ENCODE measurements at places on chromosomes 1 and 21.

DNA sequence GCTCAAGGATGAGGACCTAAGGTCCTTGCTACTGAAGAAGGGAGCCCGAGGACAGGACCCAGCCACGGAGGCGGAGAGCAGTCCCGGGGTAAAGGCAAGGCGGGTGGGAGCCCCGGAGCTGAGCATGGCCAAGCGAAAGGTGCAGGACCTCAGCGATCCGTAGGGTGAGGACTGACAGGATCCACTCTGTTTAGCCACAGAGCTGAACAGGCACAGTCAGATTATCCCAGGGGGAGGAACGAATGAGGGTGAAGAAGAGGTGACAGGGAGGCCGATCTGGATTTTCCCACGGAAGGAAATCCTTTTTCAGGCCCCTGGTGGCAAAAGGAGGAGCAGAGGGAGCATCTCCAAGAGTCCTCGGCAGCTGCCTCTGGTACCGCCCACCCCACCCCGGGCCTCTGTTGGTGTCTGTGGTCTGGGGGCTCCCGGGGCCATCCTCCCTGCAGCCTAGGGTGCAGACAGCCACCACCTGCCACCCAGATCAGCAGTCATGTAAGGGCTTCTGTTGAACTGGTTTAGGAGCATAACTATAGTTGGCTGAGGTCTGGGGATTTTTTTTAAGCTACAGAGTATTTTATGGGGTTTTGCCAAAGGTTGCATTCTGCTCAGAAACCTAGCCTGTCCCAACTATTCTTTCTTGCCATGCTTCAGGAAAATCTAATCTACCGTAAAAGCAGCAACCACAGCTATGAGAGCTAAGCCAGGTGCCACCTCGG, 32.3 kb upstream of the LBR start:
- DNase-seq: no peak

DNA sequence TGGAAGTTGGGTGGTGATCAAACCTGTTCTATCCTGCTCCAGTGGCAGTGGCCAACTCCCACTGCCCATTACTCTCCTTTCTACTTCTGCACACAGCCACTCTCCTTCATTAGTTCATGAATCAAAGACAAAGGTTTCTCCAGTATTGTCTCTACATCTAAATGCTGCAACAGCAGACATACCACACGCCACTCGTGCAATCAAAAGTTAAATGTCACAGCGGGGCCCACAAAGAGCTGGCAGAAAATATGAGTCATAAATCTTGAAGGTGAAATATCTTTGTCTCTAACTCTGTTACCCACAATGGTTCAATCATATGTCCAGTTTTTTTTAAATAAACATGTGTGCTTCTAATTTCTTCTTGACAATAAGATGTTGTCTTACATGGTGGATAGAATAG, 13.3 kb downstream of the APCS start:
- DNase-seq: no peak

- DNase-seq: no peak
These were observed 56.7 kb downstream of the GADD45A start for GRCh38 chr1:67741736-67742135.

- no peak for DNase-seq
These were observed 6.1 kb upstream of the NPHP4 start for GRCh38 chr1:5998051-5998905.

DNA sequence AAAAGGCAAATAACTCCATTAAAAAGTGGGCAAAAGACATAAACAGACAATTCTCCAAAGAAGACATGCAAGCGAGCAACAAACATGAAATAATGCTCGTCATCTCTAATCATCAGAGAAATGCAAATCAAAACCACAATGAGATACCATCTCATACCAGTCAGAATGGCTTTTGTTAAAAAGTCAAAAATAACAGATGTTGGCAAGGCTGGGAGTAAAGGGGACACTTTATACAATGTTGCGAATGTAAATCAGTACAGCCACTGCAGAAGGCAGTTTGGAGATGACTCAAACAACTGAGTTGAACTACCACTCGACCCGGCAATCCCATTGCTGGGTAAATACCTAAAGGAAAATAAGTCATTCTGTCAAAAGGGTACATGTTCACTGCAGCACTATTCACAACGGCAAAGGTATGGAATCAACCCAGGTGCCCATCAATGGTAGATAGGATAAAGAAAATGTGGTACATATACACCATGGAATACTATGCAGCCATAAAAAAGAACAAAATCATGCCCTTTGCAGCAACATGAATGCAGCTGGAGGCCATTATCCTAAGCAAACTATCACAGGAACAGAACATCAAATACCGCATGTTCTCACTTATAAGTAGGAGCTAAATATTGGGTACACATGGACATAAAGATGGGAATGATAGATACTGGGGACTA, 25.9 kb downstream of the TSPAN2 start:
- DNase-seq: no peak

DNA sequence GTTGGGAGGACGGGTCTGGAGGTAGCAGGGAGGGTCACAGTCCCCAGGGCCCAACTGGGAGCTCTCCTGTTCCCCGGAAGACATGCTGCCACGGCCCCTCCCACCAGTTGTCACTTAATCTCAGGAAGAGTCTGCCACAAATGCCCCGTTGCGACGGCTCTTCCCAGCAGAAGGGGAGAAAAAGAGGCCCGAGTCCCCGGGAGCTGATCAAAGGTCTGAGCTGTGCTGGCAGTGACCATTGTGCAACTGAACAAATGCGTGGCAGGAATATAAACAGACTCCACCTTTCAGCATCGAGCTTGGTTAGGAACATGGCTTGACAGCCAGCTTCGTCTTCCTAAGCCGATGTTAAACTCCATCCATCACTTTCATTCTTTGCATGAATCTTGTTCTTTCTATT, 27.8 kb upstream of the ZBTB21 start:
- no peak for DNase-seq

DNA sequence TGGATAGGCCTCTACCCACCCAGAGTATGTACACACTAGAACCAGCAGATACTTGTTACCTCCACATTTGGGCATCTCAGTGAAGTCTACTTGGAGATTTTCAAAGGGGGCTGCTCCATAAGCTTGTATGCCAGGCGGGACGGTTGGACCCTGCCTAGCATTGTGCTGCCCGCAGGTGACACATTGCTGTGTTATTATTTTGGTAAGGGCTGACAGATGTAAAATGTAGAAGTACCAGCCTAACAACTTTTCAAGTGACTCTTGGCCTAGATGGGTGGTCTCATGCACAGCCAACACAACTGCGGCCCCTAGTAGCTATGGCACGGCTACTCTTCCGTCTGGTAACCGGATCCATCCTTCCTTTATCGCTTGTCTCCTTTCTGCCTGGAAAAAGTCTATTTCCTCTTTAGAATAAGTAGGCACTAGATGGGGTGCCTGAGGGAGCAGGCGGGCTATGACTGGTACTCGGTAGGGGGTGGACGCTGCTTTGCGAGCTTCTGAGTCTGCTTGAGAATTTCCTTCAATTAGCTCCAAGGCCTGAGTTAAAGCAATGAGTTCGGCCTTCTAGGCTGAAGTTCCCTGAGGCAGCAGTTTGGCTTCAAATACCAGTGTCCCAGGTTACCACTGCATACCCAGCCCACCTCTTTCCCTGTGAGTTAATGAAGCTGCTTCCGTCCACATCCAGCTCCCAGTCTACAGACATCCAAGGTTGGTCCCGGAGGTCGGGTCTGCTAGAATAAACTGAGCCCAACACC, 405.3 kb downstream of the TGFB2 start:
- no peak for DNase-seq

DNA sequence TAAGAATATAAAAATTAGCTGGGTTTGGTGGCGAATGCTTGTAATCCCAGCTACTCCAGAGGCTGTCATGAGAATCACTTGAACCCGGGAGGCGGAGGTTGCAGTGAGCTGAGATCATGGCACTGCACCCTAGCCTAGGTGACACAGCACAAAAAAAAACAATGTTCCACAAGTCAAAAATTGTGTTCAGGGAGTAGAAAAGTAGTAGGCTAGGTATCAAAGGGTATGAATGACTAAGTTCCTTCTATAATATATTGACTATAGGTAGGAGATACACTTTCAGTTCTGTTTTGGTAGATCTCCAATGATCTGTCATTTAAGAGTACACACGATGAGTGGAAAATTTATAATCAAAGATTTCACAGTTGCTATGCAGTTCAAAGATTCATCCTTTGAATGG, 16.7 kb downstream of the USP48 start:
- DNase-seq: no peak

- DNase-seq: no peak
These were observed at the start of gene B3GALT5 for GRCh38 chr21:39612233-39613040. Gene B3GALT5 (plus strand): TSS chr21:39612940. CDS start chr21:39660560, 47,620 bp downstream.

DNA sequence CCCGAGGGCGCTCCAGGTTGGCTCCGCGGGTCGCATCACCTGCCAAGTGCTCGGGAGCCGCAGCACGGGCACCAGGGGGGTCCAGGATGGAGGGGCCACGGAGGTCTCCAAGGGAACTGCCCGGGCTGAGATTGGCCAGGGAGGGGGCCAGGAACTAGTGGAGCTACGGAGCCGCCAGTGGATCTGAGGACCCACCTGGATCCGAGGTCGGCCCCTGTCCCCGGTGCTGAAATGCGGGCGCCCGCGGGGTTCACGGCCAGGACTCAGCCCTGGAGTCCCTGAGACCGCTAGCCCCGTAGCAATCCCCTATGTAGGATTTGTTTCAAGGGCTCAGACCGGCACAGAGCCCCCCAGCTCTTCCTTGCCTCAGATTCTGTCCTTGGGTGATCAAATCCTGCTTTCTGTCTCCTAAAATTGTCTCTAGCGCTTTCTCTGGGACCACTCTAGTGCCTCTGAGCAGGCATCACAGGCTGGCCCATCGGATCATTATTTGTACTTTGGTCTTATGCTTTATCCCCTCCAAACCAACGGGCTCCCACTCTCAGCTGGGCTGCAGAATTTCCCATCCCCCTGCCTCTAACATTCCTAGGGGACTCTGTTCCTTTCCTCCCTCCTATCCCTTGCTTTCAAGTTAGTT, 27.3 kb downstream of the KIAA2013 start:
- DNase-seq: no peak

DNA sequence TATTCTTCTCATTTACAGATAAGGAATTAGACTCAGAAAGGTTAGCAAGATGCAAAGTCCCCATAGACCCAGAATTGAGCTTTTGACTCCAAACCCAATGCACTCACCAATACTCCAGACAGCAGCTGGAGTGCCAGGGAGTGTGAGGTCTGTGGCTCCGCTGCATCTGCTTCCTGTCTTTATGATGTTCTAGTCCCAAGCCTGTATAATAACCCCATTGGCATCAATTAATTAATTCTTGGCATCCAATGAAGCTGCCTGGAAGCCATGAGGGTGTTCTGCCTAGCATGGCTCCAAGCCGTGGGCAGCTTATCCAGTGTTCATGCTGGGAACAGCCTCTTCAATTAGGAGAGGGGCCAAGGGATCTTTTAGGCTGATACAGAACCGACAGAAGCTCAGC, 188.7 kb downstream of the GIPC2 start:
- DNase-seq: no peak

DNA sequence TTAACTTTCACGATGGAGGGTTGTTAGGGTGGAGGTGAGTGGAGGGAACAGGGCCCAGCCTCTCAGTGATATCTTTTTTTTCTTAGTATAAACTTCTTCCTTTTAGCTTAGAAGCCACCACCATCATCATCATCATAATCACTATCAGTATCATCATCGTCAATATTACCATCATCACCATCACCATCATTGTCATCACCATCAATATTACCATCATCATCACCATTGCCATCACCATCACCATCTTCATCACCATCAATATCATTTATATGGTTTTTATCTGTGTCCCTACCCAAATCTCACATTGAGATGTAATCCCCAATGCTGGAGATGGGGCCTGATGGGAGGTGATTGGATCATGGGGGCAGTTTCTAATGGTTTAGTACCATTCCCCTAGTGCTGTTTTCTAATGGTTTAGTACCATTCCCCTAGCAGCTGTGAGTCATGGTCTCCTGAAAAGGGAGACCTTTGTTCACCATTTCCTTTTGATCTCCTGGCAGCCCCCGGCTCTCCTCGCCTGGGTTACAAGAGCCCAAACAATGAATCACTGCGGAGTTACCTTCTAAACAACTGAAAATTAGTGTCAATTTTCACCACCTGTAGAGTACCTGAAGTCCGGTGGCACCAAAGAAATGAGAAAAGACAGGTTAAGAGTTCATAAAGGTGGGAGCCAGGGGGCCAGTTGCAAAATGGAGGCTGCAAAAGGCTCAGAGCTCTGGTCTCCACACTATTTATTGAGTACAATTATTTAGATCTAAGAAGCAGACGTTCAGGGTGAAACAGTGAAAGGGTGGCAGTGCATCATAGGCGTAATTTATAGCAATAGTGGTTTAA, 3.1 kb upstream of the PLA2G2E start:
- DNase-seq: no peak

DNA sequence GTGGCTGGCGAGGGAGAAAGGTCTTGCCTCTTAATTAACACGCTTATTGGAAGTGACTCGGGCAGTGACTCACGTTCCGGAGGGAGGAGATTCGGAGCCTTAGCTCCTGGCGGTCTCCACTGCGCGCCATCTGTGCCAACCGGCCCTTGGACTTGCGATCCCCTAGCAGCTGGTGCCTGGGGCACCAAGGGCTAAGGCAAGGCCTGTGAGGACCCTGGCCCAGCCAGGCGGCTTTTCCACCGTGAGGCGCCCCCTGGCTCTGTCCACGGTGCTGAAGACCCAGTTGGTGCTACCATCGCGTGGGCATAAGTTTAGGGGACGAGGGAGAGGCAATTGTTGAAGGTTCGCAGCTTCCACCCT, 1.3 kb upstream of the SYT6 start:
- DNase-seq: no peak

GRCh38 chr1:10781137-10781536, 15.3 kb downstream of the CASZ1 start:
- no peak for DNase-seq

DNA sequence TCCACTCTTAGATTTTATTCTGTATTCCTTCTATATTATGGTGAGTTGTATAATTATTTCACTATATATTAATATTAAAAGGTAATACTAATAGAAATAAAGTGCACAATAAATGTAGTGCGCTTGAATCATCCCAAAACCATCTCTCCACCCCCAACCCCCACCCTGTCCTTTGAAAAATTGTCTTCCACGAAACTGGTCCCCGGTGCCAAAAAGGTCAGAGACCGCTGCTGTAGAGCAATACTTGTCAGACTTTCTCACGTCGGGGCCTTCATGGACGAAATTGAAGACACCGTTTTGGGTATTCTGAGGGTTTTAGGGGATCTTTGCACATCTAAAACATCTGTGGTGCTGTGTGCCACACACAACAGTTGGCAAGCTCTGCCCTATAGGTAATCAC, 19.6 kb downstream of the DYRK1A start:
- DNase-seq: no peak

- DNase-seq: no peak
These were observed 21.2 kb downstream of the CEP170 start for GRCh38 chr1:243233908-243234307.

- no peak for DNase-seq
These were observed 652.3 kb downstream of the PTPRC start for GRCh38 chr1:199291022-199291740.

All from SW 1271 (cell line).